Stimulated activated CD8-positive, alpha-beta memory T cell treated with anti-CD3 and anti-CD28 coated beads, Interleukin-12 subunit alpha, Interleukin-12 subunit beta, amount 100 ng/mL, for 1 hour (primary cell): ENCODE measurements at places on chromosomes 3 and 15.

DNA sequence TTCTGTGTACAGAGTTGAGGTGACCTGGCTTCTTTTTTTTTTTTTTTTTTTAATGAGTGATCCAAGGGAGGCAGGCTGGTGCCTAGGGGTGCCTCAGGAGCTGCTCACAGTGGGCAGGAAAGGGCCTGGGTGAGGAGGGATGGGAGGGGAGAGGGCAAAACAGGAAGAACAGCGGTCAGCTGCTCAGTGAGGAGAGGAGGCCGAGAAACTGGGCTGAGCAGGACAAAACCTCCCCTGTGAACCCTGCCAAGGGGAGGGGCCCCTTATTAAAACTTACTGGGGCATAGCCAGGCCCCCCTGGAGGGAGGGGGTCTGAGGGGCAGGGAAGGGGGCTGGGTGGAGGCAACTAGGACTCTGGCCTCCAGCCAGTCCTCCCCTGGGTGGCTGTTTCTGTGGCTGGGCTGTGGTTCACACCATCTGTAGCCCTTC, 3.5 kb downstream of the PLEKHO2 start:
- DNase-seq, result no peak

- no peak for DNase-seq
These were observed 196.2 kb upstream of the MRPL3 start for GRCh38 chr3:131699001-131699400.

DNA sequence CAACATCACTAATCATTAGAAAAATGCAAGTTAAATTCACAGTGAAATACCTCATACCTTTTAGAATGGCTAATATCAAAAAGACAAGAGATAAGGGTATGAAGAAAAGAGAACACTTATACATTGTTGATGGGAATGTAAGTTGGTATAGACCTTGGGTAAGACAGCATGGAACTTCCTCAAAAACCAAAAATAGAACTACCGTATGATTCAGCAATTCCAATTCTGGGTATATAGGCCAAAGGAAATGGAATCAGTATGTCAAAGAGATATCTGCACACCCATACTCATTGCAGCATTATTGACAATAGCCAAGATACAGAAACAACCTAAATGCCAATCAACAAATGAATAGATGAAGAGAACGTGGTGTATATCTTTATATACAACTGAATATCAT, 166.8 kb upstream of the LRRN1 start:
- DNase-seq, result no peak

DNA sequence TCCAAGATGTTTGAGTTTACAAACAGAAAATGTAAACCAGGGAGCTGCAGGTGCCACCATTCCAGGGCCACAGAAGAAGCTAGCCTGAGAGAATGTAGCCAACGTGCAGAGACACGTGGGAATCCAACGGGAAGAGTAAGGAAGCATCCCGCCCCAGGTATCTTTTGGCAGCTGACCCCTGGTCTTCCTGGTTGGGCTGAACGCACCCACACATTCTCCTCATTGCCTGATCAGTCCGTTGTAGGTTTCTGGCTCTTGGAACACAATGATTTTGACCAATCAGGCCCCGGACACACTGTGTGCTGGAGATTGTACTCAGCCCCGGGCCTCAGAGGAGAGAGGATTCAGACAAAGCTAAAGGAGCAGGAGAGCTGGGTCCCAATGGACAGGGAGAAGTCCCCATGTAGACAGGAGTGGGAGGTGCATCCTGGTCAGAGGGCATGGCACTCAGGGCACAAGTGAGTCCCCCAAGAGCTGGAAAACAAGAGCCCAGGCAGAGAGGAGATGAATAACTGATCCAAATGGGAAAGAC, 102.3 kb downstream of the TPRA1 start:
- DNase-seq, result no peak

- no peak for DNase-seq
These were observed 37.0 kb upstream of the TMC3 start for GRCh38 chr15:81411051-81411450.

- DNase-seq, result no peak
These were observed 123.6 kb downstream of the KLHL25 start for GRCh38 chr15:85671156-85671555.
